Dermis microvascular lymphatic vessel endothelial cell (primary cell): ENCODE measurements at places on chromosomes 12 and 14.

GRCh38 chr12:53709671-53710070 is 17.6 kb downstream of the CALCOCO1 start:
- no peak for DNase-seq

DNA sequence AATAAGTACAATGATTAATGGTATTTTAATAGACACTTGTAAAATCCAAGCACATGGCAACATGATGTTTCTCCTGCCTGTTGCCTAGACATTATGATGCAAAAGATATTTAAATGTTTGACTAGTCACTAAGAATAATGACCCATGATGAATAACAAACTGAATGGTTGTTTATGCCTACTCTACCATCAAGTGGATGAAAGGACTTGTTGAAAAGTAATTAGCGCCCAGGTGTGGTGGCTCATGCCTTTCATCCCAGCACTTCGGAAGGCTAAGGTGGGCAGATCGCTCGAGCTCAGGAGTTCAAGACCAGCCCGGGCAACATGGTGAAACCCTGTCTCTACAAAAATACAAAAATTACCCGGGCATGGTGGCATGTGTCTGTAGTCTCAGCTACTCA is 30.7 kb downstream of the KIF21A start:
- no peak for DNase-seq

GRCh38 chr12:48816143-48816854 is 2.0 kb upstream of the CACNB3 start:
- DNase-seq, result no peak

- no peak for DNase-seq
Measured at GRCh38 chr12:102862486-102862885, 54.6 kb downstream of the PAH start.

GRCh38 chr14:93944348-93945069 is 17.4 kb downstream of the FAM181A start:
- no peak for DNase-seq

GRCh38 chr14:22908601-22909000 is 10.3 kb downstream of the RBM23 start:
- no peak for DNase-seq

- no peak for DNase-seq
Measured at GRCh38 chr12:47988073-47989022, 15.9 kb downstream of the COL2A1 start.

DNA sequence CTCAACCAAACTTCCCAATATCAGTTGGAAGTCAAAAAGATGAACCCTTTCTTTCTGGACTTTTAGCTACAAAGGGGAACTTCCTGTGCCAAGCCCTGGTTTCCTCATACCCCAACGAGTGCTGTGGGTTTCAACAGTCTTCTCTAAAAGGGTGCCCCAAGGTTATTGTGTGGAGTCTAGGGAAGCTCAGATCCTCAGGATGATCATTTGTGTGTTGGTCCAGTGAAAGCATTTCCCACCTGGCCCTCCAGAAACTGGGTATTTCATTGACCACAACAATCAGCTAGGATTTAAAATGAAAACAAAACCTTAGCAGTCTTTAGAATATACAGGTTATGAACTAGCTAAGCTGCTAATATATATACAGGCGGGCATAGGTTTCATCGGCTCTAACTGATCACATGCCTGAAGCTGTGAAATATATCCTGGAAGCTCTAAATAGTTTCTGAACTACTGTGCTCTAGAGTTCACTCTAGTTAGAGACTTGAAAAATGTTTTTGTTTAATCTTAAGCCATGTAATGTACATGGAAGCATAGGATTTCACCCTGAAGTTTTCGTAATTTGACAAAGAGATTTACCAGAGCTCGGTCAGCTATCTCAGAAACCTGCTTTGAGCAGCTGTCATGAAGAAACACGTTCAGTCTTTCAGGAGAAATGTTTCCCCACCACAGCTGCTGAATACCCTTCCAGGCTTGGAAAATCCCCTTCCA is 29.6 kb downstream of the P2RX4 start:
- DNase-seq, result no peak

- peak; percentile 51 for DNase-seq
Measured at GRCh38 chr12:15979096-15980092, 68.3 kb downstream of the DERA start.

DNA sequence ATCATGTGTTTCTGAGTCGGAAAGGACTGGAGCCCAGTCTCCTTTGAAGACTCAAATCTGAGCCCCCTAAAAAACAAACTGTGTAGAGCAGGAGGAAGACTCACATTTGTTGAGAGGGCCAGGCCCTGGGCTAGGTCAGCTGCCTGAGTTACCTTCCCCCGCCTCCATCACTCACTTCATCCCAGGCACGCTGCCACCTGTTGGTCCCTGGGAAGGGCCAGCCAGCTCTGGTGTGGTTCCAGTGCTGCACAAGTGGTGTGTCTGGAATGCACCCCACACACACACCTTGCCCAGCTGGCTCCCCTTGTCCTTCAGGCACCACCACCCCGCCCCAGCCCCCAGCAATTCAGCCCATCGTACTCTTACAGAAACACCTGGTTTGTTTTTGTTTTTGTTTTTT is 9.0 kb downstream of the MVK start:
- DNase-seq, result no peak

DNA sequence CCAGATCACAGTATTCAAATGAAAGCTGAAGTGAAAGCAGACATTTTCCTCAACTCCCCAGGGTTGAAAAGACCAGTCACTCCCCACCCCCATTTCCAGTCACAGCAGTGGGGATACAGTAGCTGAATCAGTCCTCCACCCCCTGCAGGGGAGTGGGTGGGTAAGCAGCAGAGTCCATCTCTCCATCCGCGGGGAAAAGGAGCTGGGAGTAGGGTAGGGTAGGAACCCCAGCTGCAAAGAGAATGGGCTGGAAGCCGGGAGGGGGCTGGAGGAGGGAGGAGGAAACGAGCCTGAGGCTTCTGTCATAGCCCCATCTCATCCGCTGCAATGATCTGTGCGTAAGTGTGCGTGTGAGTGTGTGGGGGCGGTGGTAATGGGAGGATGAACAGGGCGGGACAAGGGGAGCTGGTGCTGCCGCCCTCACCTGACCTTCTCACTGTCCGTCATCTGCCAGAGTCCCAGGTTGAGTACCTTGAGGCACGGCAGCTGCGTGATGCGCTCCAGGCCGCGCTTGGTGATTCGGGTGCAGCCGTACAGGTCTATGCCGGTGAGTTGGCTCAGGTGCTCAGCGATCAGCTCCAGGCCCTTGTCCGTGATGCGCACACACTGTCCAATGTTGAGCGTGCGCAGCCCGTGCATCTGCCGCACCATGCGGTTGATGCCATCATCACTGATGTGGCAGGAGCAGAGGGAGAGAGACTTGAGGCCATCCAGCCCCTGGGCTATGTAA is 1.8 kb downstream of the FBXL14 start:
- no peak for DNase-seq

DNA sequence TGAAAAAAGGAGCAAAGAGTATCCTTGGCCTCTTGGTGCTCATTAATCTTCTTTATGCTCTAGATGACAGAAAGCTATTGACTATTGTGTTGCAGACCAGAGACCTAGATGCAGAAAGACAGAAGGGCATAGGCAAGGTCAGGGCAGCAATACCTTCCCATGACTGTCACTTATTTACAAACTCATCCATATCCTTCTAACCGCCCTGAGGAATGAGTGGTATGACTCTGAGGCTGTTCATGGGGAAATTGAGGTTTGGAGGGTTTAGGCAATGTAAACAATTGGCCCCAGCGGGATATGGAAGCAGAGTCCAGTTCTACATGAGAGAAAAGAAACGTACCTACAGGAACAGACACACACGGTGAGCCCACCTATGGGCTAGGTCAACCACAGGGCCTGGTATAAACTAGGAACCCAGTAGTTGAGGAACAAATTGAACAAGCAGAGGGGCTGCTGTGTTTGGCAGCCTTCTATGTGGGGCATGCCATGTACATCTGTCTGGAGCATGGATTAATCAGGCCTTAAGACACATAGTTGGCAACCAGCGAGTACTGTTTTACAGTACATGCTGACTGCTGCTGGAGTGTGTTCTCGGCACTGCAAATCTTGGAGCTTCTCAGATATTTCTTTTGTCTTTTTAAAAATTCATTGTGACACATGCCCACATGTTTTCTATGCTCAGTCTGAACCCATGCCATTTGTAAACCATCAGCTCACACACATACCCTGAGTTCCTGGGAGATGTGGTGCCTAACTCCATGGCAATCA is 159.7 kb upstream of the NTF3 start:
- DNase-seq, result no peak

- DNase-seq, result no peak
Measured at GRCh38 chr12:80567401-80567800, 123.4 kb downstream of the PTPRQ start.

DNA sequence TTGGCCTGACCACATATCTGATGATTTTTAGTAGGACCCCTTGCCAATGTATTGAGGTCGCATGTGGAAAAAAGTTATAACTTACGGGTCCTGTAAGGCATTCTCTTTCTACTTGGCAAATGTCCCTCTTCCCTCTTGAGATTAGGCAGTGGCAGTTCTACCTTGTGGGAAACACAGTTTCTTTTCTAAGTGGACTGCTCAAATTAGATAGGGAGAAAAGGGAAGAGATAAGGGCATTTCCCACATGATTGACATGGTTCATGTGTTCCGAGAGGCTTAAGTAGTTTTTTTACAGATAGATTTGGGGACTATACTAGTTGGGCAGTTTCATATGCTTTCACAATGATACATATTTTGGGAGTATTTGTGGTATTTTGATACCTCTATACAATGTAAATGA is 154.7 kb downstream of the FBXL14 start:
- no peak for DNase-seq

DNA sequence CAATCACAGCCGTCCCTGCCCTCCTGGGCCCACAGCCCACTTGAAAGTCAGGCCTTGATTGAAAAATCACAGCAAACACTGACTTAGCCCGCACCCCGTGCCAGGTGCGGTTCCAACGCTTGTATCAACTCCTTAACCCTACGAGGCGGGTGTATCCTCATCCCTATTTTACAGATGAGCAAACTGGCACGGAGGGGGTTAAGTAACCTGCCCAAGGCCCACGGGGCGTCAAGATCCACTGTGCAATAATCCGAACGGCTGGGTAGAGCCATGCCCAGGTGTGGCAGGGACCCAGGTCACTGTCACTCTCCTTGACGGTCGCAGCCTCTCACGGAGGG is 583 bp downstream of the DNAH10 start:
- no peak for DNase-seq

DNA sequence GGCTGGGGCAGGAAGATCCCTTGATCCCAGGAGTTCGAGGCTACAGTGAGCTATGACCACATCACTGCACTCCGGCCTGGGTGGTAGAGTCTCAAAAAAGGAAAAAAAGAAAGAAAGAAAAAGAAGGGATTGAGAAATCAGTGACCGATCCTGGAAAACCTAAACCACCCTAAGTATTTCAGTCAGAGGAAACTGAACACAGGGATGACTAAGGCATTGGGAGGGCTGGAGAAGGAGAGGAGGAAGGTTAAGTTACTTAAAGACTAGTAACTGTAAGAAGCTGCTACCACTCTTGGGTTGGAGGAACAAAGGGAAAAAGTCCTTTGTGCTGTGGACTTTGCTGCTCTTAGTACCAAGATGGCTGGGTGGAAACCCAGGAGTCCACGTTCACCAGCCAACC is 10.6 kb downstream of the HHIPL1 start:
- no peak for DNase-seq

- DNase-seq, result peak; percentile 7
Measured at GRCh38 chr12:4483885-4484823, 38.5 kb upstream of the FGF6 start.

GRCh38 chr14:98694541-98694940 is 577.5 kb downstream of the BCL11B start:
- no peak for DNase-seq

DNA sequence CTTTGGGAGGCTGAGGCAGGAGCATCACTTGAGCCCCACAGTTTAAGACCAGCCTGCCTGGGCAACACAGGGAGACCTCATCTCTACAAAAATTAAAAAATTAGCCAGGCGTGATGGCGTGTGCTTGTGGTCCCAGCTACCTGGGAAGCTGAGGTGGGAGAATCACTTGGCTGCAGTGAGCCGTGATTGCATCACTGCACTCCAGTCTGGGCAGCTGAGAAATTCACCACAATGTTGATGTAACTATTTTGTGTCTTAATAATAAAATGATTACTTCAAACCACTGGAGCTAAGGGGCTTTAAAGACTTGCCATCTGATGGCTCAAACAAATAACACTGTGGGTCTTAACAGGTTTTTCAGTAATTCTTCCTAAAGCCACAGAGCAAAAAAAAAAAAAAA is 10.8 kb downstream of the ERH start:
- DNase-seq, result no peak

- DNase-seq, result no peak
Measured at GRCh38 chr12:19597167-19598026, 158.1 kb downstream of the AEBP2 start.

GRCh38 chr14:100816950-100817901 is 8.7 kb upstream of the MEG3 start:
- no peak for DNase-seq
